ENCODE measurements at places on chromosomes 11 and 22.

GRCh38 chr11:17538731-17539130, 5.5 kb downstream of the USH1C start:
- DNase-seq, result no peak

GRCh38 chr11:36583667-36584066, 10.6 kb upstream of the IFTAP start:
- no peak for DNase-seq

DNA sequence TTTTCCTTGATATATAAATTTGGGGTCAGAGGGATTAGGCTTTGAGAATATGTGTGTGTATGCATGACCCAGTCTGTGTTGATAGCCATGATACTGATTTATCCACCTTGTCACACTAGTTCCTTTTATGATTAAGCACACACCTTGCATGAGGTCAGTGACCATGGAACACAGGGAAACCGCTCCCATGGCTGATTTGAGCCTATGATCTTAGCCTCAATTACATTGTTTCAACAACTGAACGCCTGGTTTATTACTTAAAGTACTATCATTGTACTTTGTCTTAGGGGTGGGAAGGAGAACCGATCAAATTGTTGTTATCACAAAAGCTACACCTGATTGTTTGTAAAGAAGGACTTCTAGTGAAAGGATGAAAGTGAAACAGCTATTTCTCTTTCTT, 70.7 kb downstream of the ARFGAP2 start:
- DNase-seq, result no peak

DNA sequence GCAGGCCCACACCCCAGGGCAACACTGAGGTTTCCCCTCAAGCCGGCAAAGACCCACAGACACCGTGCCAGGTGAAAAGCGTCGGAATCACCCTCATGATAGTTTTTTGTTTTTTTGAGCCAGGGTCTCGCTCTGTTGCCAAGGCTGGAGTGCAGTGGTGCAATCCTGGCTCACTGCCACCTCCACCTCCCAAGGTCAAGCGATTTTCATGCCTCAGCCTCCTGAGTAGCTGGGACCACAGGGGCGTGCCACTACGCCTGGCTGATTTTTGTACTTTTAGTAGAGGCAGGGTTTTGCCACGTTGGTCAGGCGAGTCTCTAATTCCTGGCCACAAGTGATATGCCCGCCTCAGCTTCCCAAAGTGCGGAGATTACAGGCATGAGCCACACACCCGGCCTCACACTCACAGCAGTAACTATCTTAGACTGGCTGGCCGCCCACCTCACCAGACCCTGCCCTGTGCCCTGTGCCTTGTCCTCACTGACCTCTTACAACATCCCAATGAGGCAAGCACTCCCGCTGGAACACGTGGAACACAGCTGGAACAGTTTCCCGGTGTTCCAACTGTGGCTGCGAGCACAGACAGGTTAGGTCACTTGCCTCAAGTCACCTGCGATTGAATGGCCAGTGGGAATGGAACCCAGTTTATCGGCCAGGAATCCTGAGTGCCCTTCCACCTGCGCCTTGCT, 21.1 kb downstream of the LRRC10B start:
- no peak for DNase-seq

DNA sequence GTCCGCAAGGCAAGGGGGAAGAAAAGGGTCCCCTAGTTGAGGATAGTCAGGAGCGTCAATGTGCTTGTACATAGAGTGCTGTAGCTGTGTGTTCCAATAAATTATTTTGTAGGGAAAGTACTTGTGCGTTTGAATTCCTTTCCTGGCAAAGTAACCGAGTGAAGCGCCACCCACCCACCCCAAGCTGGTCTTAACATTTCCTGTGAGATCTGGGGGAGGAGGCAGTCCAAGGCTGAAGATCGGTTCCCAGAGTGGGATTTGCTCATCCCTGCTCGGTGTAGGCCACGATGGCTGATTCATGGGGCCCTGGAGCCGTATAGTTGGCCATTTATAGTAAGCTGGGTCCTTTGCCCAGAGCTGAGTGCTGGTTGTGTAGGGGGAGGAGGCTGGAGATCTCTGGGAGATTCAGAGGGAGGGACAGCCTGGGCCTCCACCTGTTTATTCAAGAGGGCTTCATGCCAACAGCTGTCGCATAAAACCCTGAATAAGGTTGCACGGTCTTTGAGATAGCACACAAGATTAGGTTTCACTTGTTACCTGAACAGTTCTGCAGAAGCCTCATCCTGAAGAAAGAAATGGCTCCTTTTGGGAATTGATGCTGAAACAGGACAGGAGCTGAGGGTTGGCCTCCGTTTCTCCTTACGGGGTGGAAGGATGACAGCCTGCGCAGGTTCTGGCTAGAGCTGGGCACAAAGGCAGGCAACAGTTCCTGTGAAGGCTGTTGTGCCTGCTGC, 2.4 kb downstream of the ATF4 start:
- peak; percentile 40 for DNase-seq

- DNase-seq, result no peak
Observed at GRCh38 chr11:34634694-34635062, 13.8 kb downstream of the EHF start.

- no peak for DNase-seq
Observed at GRCh38 chr11:114614127-114614720, 18.6 kb upstream of the NXPE4 start.

- DNase-seq, result no peak
Observed at GRCh38 chr22:43384863-43385262, 27.0 kb upstream of the MPPED1 start.
